Stimulated activated CD4-positive, alpha-beta T cell treated with anti-CD3 and anti-CD28 coated beads, Interleukin-15, amount 100 ng/mL, for 1 hour (primary cell): ENCODE measurements at places on chromosomes 6 and 20.

DNA sequence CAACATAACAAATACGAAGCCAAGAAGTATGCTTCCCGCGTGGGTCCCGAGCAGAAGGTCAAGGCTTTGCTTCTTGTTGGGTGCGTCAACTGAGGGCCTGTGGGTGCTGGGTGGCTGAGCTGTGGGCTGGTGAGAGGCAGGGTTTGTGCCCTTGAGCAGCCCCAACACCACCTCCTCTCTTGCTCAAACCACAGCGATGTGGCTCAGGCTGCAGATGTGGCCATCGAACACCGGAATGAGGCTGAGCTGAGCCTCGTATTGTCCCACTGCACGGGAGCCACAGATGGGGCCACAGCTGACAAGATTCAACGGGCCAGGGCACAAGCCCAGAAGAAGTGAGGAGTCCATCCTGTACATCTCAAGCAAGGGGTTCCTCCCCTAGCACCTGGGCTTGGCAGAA lies 7.0 kb upstream of the PTPRA start:
- DNase-seq: no peak

DNA sequence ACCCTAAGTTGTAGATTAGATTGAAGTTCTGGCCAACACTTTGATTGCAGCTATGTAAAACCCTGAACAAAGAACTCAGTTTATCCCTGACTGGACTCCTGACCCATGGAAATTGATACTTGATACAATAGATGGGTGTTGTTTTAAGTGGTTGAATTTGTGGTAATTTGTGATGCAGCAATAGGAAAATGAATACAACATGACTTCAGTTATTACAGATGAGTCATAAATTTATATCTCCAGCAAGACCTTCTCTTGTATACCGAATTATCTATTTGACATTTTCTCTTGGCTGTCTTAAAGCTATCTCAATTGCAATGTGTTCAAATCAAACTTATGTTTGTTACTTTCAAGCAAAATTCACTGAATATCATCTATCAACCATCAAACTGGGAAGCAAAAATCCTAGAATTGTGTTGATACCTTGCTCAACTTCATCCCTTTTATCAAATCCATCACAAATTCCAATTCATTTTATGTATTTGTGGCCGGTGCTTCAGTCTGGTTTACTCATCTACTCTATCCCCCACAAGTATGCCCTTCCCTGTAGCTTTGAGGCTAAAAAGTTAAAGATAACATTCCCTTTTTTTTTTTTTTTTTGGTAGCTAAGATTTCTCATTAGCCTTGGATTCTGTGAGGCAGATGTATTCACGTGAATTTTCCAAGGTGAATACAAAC lies 129.4 kb upstream of the CENPW start:
- DNase-seq: no peak

GRCh38 chr6:84897011-84897410 lies 132.6 kb upstream of the TBX18 start:
- no peak for DNase-seq

- no peak for DNase-seq
Observed at GRCh38 chr6:68635706-68636513, 828 bp downstream of the ADGRB3 start.

DNA sequence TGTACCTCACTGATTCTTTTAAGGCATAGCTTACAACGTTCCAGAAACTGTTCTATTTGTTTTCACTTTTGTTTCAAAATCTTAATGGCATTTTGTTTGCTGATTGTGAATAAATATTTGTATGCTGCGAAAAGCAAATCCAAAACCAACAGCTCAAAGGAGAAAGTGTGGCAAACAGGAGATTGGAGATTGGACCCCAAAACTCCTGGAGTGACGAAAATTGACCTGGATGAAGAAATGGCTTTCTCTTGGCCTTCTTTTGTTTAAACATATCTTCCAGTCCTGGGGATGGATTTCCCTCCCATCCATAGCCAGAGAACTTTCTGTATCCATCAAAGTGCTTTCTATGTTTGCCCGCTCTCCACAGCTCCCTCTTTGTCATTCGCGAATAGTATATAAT lies 2.8 kb upstream of the CTCFL start:
- DNase-seq: no peak

DNA sequence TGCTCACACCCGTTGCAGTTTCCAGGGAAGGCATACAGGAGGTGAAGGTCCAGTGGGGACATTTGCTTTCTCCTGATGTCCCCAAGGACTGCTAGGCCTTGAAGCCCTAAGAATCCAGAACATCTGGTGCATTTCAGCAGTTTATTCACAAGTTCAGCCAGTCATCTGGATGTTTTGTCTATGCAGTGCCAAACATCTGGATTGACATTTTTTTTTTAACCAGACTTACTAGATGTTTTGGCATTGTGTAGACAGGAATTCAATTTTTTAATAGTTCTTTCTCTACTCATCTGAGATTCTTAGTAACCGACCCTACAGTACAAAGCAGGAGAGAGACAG lies 256.2 kb downstream of the CLIC5 start:
- no peak for DNase-seq

GRCh38 chr6:163525926-163526325 lies 111.4 kb downstream of the QKI start:
- no peak for DNase-seq
